MG63 (cell line): ENCODE measurements at places on chromosomes 12 and 14. TPM values are rescaled to one million over a fixed set of nuclear protein-coding genes. Genes with fewer than 3 reads are reported as not detected.

The C12orf50 gene
- not detected in 2 replicates for total RNA-seq

The GLS2 gene
- 1.5 TPM in 1 of 2 replicates, not detected in the other for total RNA-seq

The EIF2S3B gene
- 1.8 and 4.8 TPM in 2 replicates for total RNA-seq

The INHBC gene
- not detected in 2 replicates for total RNA-seq

The CEP290 gene
- total RNA-seq, result 7.1 and 16.5 TPM in 2 replicates

The BCAT1 gene
- total RNA-seq, result 49.6 and 61.5 TPM in 2 replicates

The STON2 gene
- total RNA-seq, result not detected in 2 replicates

The IFI27L2 gene
- 21.0 and 62.6 TPM in 2 replicates for total RNA-seq

The OR4K5 gene
- total RNA-seq, result not detected in 2 replicates

The NGB gene
- not detected in 2 replicates for total RNA-seq
